ENCODE measurements at places on chromosomes 3 and 15. TPM values are rescaled to one million over a fixed set of nuclear protein-coding genes. Genes with fewer than 3 reads are reported as not detected.

Gene ZNF717
- total RNA-seq: 3.7 TPM

Gene C3orf20
- not detected for total RNA-seq

Gene ZIC4
- not detected for total RNA-seq

Gene SI
- total RNA-seq: not detected

Gene ZSCAN2
- total RNA-seq: 14.1 TPM

Gene FNDC3B
- total RNA-seq: 28.9 TPM

Gene PDZRN3
- not detected for total RNA-seq

Gene GATM
- 2.3 TPM for total RNA-seq

Gene CELSR3
- total RNA-seq: 4.6 TPM

Gene SEC22A
- total RNA-seq: 19.3 TPM

Gene KCNAB1
- total RNA-seq: not detected

Gene TRH
- not detected for total RNA-seq

Gene TFRC
- 79.8 TPM for total RNA-seq

Gene VEPH1
- 0.53 TPM for total RNA-seq

Gene DBR1
- 14.6 TPM for total RNA-seq

Gene OSBPL10
- 23.3 TPM for total RNA-seq

Gene SEMA3G
- 0.06 TPM for total RNA-seq

Gene GNAT1
- 0.25 TPM for total RNA-seq

Gene GASK1A
- not detected for total RNA-seq

Gene GRAMD1C
- total RNA-seq: 0.46 TPM

Gene SLC6A1
- not detected for total RNA-seq

Gene MRAS
- 8.2 TPM for total RNA-seq

Gene FOXL2
- 4.2 TPM for total RNA-seq

Gene UCN2
- total RNA-seq: 5.9 TPM

Gene FAM174B
- total RNA-seq: 10.0 TPM

Gene CCDC54
- not detected for total RNA-seq

Gene RPP25
- total RNA-seq: 28.2 TPM

Gene ST3GAL6
- 0.68 TPM for total RNA-seq

Gene LIPH
- 4.3 TPM for total RNA-seq

Gene CA12
- 187 TPM for total RNA-seq

Gene SIDT1
- 0.32 TPM for total RNA-seq

Gene PP2D1
- total RNA-seq: not detected

Gene COLQ
- 0.25 TPM for total RNA-seq

Gene OR5H6
- total RNA-seq: not detected

Gene TRIM42
- not detected for total RNA-seq

Gene TMC3
- total RNA-seq: not detected

Gene CEMIP
- 1.0 TPM for total RNA-seq

Gene C3orf22
- not detected for total RNA-seq

Gene GOLGA8G
- total RNA-seq: not detected

Gene SCAMP5
- total RNA-seq: 12.5 TPM

Gene TMEM158
- total RNA-seq: 10.1 TPM

Gene MITF
- 6.8 TPM for total RNA-seq

Gene CCRL2
- total RNA-seq: not detected

Gene ALG1L2
- total RNA-seq: not detected

Gene MCTP2
- not detected for total RNA-seq

Gene CXCR6
- not detected for total RNA-seq

Gene FBXW12
- total RNA-seq: not detected

Gene SERINC4
- total RNA-seq: 0.09 TPM

Gene TMIE
- 0.14 TPM for total RNA-seq

Gene HIGD2B
- total RNA-seq: not detected

Gene TP63
- total RNA-seq: 0.18 TPM

Gene TMCO5A
- not detected for total RNA-seq
